COR-L47 (cell line): ENCODE measurements at places on chromosomes 5 and 9.

GRCh38 chr5:1293416-1294205, 1.3 kb downstream of the TERT start:
- DNase-seq: no peak

DNA sequence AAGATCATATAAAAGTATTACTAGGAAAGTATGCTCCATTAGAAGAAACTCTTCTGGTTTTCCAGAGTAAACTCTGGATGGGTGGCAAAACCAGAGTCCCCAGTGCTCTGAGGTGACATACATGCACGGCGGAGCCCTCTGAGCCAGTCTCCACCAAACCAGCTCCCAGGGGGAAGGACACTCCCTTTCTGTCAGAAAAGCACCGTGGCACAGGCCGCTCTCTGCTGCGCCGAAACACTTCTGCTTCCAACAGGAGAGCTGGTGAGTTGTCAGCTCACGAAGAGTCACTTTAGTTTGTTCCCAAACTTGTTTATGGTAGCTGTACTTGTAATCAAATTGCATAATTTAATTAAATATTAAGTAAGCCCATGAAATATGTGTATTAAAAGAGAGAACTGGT, 184.6 kb downstream of the CDK5RAP2 start:
- DNase-seq: no peak

DNA sequence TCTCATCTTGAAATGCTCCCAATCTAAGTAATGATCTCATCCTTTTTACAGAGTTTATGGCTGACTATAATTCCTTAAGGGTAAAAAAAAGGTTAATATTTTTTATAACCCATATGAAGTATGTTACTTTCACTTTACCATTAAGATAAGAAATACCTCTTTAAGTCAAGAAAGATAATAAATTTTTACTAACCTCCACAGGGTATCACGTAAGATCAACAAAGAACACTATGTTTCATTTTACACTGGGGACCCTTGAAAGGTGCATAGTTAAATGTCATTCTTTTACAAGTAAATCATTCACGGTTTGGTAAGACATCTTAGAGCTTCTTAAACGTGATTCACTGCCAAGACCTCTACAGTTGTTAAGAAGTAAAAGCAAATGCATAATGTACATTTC, 472.7 kb upstream of the CDH9 start:
- DNase-seq: no peak

GRCh38 chr5:57094753-57095683, 78.8 kb upstream of the GPBP1 start:
- no peak for DNase-seq

DNA sequence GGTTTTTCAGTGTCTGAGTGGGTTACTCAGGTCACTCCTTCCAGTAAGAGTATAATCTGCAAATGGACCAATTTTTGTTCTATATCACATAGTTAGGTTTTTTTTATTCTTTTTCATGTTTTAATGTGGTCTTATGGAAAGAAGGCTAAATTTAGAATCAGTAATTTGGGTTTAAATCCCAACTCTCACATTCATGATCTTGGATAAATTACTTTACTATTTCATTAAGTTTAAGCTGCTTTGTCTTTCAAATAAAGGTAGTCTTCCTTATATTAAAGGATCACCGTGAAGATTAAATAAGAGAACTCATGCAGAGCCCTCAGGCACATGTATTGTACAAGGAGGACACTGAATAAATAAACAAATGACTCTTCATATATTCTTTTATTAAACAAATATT, 234.7 kb downstream of the SGCD start:
- no peak for DNase-seq

- DNase-seq: no peak
Measured at GRCh38 chr9:26888271-26888670, 4.3 kb downstream of the CAAP1 start.

GRCh38 chr9:86069206-86069869, 30.0 kb downstream of the GOLM1 start:
- no peak for DNase-seq

DNA sequence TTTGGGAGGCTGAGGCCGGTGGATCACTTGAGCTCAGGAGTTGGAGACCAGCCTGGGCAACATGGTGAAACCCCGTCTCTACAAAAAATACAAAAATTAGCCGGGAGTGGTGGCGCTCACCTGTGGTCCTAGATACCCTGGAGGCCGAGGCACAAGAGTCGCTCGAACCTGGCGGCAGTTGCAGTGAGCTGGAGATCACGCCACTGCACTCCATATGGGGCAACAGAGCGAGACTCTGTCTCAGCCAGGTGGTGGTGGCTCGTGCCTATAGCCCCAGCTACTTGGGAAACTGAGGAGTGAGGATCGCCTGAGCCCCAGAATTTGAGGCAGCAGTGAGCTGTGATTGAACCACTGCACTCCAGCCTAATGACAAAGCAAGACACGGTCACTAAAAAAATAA, 2.4 kb upstream of the RFK start:
- DNase-seq: no peak

- DNase-seq: no peak
Measured at GRCh38 chr5:57741336-57741735, 258.7 kb upstream of the ACTBL2 start.

DNA sequence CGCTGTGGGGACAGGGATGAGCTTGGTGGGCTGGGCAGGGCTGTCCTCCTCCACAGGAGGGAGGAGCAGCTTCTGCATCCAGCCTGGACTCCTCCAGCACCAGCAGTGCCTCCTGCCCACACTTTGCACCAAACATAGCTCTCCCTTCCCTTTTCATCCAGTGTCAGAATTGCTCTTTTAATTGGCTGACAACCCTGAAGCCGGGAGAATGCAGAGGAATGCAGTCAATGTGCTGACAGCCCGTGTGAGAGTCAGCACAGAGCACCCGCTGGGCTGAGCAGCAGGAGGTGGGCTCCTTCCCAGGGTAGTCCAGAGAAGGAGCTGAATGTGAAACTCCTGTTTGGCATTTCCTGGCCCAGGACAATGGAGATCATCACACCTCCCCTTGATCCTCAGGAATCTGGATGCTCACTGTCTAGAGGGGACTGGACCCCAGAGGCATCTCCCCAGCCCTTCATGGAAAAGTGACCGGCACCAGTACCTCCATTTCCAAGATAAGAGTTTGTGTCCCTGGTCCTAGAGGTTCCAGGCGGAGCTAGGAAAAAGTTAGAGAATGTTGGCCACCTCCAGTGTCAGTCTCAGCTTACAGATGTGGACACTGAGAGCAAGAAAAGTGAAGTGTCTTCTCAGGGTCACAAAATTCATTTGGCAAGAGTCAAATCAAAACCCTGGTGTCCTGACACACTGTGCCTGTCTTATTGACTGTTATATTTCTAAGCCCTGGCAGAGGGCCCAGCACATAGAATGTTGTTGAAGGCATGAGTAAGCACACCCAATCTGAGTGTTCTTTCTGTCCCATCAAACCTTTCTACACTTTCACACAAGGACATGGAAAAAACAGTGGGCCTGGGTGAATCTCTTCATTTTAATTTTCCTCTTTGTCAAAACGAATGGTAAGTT, 202.1 kb downstream of the SNX18 start:
- DNase-seq: no peak

- no peak for DNase-seq
Measured at GRCh38 chr5:154254896-154255295, 64.4 kb downstream of the GALNT10 start.

GRCh38 chr9:16873126-16873802, 2.8 kb upstream of the BNC2 start:
- DNase-seq: no peak

GRCh38 chr5:173554989-173555705, 61.3 kb downstream of the BOD1 start:
- no peak for DNase-seq

GRCh38 chr5:100623719-100624118, 88.5 kb downstream of the FAM174A start:
- DNase-seq: peak; percentile 8

- no peak for DNase-seq
Measured at GRCh38 chr5:43663916-43664315, 60.9 kb downstream of the NNT start.
